ENCODE measurements at places on chromosomes 5 and 9. TPM values are rescaled to one million over a fixed set of nuclear protein-coding genes. Genes with fewer than 3 reads are reported as not detected.

CTNND2 gene
- not detected for total RNA-seq

SMIM33 gene
- total RNA-seq = not detected

ARHGEF28 gene
- 74.5 TPM for total RNA-seq

GOLM1 gene
- total RNA-seq = 177 TPM

FBP2 gene
- total RNA-seq = not detected

CCDC183 gene
- total RNA-seq = 0.94 TPM

EQTN gene
- total RNA-seq = not detected

CER1 gene
- total RNA-seq = not detected

CREB3 gene
- 152 TPM for total RNA-seq

OR1J2 gene
- not detected for total RNA-seq

SLC23A1 gene
- 1.4 TPM for total RNA-seq

SPINK4 gene
- total RNA-seq = not detected

C9orf85 gene
- 18.8 TPM for total RNA-seq

GALNT12 gene
- total RNA-seq = 4.3 TPM

LCP2 gene
- not detected for total RNA-seq

SLC34A3 gene
- not detected for total RNA-seq

C5orf58 gene
- not detected for total RNA-seq

ORM2 gene
- total RNA-seq = not detected

GABBR2 gene
- total RNA-seq = 0.17 TPM

INSL4 gene
- total RNA-seq = not detected

THBS4 gene
- 0.87 TPM for total RNA-seq

ANKRD20A1 gene
- not detected for total RNA-seq

PDE8B gene
- total RNA-seq = 0.05 TPM

Data from renal cortical epithelial cell (primary cell).